ENCODE measurements at places on chromosomes 2 and 18. TPM values are rescaled to one million over a fixed set of nuclear protein-coding genes. Genes with fewer than 3 reads are reported as not detected.

The MGAT5 gene
- 84.1 TPM for total RNA-seq

The DSG1 gene
- not detected for total RNA-seq

The RAPH1 gene
- total RNA-seq: 59.5 TPM

The FRZB gene
- total RNA-seq: 0.09 TPM

GRCh38 chr18:8869696-8870095 lies 164.3 kb downstream of the MTCL1 start:
- DNase-seq: no peak

GRCh38 chr18:6580401-6580800 lies 149.1 kb upstream of the ARHGAP28 start:
- DNase-seq: no peak

- DNase-seq: no peak
Observed at GRCh38 chr2:241339839-241340630, 16.1 kb upstream of the FARP2 start.

GRCh38 chr2:218811382-218811781 lies 20.2 kb downstream of the PRKAG3 start:
- DNase-seq: no peak

DNA sequence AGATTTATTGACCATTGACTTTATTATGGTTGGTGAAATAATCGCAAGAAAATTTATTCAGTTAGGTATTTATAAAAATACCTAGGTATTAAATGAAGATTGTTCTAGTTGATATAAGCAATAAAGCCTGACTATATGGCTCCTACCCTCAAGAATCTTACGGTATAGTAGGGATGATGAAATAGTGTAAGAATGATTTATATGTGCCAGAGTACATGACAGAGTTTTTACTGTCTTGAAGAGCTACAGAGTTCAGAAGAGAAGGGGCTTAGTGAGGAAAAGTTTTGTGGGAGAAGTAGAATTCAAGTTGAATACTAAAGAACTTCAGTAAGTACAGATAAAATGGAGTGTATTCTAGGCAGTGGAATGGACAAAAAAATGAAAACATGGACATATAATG lies 9.7 kb downstream of the CREB1 start:
- DNase-seq: no peak

The PARD6G gene
- total RNA-seq: 1.8 TPM

Measured in endothelial cell of umbilical vein (primary cell).